ENCODE measurements at places on chromosomes 12 and 14.
A peak's percentile ranks its signal among the peaks of the same experiment; 100 is the strongest.

DNA sequence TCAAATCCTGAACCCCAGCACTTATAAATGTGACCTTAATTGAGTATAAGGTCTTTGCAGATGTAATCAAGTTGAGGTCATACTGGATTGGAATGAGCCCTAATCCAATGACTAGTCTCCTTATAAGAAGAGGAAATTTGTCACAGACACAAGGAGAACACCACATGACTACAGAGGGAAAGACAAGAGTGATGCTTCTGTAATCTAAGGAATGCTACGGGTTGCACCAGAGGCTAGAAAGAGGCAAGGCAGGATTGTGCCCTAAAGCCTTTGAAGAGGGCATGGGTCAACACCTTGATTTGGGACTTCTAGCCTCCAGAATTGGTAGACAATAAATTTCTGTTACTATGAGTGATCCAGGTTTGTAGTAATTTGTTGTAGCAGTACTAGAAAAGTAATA is 135.0 kb downstream of the FOXG1 start:
- DNase-seq, result no peak

DNA sequence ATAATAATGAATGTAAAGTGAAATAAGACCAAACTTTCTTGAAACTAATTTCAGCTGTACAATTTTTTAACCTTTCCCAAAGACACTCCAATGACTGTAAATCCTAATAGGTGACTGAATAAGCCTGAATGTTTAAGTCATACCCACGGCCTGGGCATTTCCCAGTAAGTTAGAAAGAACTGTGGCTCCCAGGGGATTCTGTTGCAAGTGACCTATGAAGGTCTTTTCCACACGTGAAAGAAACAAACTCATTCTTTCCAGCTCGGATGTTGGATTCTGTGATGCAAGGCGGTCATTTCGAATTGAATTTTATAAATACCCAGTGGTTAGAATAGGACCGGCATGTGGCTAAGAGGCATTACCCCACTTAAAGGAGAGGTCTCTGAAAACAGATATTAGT is 1134.4 kb downstream of the GALC start:
- DNase-seq, result no peak

- no peak for DNase-seq
Observed at GRCh38 chr14:34640826-34641225, 10.9 kb upstream of the SNX6 start.

DNA sequence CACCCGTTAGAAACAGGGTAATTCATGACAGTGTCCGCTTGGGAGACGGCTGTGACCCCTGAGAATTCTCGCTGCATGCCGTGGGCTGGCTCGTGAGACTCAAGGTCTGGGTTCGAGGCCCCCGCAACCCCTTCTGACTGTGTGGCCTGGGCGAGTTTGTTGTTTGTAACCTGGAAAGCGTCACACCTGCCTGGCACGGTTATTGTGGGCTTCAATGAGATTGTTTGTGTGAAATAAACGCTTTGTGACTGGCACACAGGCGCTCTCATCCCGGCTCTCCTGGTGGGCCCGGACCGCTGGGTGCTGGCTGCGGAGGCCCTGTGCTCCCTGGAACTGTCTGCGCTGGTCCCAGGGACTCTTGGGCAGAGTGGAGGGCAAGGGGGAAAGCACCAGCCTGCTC is 33.9 kb downstream of the MEG3 start:
- DNase-seq, result no peak

GRCh38 chr12:62260733-62261683 is 804 bp downstream of the USP15 start:
- peak; percentile 72 for DNase-seq

DNA sequence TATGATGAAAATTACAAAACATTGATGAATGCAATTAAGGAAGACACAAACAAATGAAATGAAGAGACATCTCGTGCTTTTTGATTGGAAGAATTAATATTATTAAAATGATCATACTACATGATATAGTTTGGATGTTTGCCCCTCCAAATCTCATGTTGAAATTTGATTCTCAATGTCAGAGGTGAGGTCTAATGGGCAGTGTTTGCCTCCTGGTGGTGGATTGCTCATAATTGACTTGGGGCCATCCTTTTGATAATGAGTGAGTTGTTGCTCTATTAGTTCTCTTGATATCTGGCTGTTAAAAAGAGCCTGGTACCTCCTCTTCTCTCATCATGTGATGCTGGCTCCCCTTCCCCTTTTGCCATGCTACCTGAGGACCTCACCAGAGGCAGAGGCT is 56.7 kb downstream of the CD163L1 start:
- no peak for DNase-seq

GRCh38 chr14:55698051-55698450 is 118.0 kb downstream of the KTN1 start:
- no peak for DNase-seq

DNA sequence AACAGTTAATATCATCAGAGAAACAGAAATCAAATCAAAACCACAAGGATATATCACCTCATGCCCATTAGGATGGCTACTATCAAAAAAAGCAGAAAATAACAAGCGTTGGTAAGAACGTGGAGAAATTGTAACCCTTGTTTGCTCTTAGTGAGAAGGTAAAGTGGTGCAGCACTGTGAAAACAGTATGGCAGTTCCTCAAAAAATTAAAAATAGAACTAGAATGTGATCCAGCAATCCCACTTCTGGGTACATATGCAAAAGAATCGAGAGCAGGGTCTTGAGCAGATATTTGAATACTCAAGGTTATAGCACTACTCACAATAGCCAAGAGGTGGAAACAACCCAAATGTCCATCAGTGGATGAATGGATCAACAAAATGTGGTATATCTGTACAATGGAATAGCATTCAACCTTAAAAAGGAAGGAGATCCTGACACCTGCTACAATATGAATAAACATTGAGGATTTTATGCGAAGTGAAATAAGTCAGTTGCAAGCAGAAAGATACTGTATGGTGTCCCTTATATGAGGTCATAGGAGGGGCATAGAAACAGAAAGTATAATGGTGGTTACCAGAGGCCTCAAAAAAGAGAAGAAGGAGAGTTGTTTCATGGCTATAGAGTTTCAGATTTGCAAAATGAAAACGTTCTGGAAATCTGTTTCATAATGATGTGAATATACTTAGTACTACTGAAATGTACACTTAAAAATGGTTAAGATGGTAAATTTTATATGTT is 131.0 kb upstream of the EEA1 start:
- peak; percentile 84 for DNase-seq

DNA sequence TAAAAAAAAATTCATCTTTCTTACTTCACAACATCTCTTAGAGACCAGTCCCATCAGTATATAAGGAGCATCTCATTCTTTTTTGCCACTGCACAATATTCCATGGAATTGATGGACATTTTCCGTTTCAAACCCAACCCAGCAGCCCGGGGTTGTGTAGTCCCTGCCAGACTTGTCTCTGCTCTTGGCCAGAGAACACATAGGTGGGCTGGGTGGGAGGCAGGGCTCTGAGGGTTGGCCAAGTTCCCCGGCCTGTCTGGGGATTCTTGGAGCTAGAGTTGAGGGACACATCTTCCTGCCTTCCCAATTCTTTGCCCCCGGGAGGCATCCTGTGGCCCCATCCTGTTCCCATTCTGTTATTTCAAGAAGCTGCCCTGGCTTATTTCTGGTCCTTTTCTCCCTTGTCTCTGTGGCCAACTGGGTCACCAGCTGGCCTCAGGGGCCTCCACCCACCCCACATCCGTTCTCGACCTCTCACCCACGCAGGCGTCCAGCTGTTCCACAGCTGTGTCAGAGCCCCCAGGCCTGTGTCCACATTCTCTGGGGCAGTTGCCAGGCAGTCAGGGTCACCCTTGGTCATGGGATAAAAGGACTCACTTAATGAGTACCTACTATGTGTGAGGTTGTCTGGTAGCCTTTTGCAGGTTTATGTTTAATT is 52.0 kb upstream of the CCDC63 start:
- no peak for DNase-seq

Data from suppressor macrophage treated with lipopolysaccharide for 4 hours (primary cell).